ENCODE measurements at places on chromosomes 12 and 14.

- no peak for DNase-seq
Observed at GRCh38 chr14:95786566-95786965, 72.6 kb upstream of the TCL1A start.

DNA sequence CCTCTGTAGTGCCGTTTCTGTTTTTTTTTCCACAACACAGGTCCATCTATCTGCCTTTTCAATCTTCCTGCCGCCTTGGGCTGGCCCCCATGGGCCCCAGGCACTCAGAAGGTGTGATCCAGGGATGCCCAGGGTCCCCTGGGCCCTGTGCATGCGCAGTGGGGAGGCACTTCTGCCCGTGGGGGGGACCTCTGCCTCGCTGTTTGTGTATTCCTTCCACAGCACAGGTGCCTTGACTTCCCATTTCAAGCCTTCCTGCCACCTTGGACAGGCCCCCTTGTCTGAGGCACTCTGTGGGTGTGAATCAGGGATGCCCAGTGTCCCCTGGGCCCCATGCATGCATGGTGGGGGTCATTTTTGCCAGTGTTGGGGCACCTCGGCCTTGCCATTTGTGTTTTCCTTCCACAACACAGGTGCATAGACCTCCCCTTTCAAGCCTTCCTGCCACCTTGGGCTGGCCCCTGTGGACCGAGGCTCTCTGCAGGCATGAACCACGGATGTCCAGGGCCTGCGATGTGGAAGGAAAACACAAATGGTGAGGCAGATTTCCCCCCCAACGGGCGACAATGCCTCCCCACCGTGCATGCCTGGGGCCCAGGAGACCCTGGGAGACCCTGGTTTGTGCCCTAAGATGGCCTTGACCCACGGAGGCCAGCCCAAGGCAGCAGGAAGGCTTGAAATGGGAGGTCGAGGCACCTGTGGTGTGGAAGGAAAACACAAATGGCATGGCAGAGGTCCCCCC, 366.5 kb downstream of the ALG10 start:
- DNase-seq = no peak

GRCh38 chr12:14845350-14845750, 2.0 kb upstream of the ART4 start:
- DNase-seq = no peak

- DNase-seq = no peak
Observed at GRCh38 chr12:115160271-115161128, 476.5 kb upstream of the TBX3 start.

- DNase-seq = no peak
Observed at GRCh38 chr14:28163233-28163632, 603.4 kb upstream of the FOXG1 start.

DNA sequence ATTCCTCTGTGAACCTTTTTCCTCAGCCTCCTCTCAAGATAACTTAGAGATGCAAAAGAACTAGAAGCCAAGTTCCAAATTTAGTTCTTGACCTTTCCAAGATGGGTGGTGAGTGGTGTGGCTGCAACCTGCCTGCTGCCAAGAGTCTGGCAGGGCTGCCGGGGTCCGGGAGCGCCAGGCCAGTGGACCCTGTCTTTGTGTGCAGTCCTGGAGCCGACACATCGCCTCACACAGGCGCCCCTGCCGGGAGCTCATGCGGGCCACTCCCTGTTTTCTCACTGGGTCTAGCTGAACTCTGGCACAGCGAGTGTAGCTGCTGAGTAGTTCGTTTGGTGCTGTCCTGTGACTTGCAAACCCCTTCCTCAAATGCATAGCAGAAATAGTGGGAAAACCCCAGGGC, 84.9 kb downstream of the CACNA1C start:
- DNase-seq = no peak

DNA sequence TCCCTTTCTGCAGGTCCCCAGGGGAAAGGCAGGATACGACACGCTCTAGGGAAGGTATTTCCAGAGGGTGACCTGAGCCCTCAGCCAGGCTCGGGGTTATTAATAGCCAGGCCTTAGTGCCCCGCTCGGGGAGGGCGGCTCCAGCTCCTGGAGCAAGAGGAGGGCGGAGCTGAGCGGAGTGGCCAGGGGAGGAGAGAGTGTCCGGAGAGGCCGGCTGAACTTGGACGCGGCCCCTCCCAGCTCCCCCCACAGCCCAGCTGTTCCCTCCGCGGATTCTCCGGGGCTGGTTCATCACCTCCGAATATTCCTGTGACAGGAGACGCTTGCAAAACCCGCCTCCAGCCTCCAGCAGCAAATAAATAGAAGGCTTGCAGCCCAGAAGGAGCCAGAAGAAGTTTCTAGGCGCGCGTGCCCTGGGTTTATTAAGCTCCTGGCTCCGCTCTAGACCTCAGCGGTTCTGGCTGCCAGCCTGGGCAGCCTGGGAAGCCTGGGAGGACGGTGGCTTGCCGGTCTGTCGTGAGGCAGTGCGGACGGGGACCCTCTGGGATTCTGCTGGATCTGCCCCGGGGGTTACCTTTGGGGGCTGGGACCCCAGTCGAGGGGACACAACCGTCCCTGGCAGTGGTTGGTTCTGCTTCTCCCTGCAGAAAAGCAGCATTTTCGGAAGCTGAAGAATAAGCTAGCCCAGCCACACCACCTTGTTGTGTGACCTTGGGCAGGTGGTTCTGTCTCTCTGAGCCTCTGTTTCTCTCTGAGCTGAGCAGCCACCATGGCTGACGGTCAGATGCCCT, at the start of gene HSPB8:
HSPB8 (plus strand) TSS at position 388 of the 791 bp plus-strand sequence; CDS start at position 770, 382 bp downstream.
- peak; percentile 52 for DNase-seq

DNA sequence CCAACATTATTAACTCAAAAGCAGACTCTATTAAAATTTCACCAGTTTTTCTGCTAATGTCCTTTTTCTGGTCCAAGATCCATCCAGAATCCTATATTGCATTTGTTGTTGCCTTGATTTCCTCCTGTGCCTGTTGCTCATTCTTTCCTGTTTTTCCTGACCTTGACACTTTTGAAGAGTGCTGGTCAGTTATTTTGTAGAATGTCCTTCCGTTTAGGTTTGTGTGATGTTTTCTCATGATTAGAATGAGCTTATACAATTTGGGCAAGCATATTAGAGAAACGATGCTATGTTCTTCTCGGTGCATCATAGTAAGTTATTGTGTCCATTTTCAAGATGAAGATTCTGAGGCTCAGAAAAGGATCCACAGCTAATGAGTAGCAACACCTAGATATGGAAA, 33.9 kb downstream of the PHLDA1 start:
- DNase-seq = no peak

DNA sequence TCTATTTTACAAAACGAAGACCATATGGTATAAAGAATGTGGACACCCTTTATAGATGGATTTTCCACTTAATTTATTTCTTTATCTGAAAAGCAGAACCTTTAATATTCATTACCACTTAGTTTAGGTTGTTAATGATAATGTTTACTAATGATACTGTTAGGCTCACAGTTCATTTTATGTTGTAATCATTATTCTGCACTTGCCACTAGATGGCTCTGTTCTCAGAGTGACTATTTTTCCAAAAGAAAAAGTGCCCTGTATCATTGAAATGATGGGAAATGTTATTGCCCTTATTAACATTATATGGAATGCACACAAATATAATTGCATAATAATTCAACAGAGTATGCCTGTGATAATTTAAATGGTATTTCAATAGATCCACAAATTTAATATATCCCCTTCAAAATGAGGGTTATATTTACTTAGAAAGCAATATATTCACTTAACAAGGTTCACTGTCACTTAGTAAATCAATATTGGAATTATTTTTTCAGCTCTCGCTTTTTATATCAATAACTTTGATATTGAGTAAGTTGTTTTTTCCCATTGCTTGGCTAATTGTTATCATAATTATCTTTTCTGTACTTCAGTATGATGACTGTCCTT, 95.7 kb downstream of the PDE3A start:
- DNase-seq = no peak

GRCh38 chr12:40986001-40986400, 202.1 kb upstream of the PDZRN4 start:
- DNase-seq = no peak

GRCh38 chr14:74525361-74525851, 31.8 kb downstream of the ISCA2 start:
- DNase-seq = no peak

Data from posterior cingulate gyrus (tissue), 11 donors.